Activated CD4-positive, alpha-beta memory T cell treated with anti-CD3 and anti-CD28 coated beads, Interleukin-2, amount 10 ng/mL, durations not matched to agents 7 days and 5 days (primary cell): ENCODE measurements at places on chromosomes 2 and 18.

DNA sequence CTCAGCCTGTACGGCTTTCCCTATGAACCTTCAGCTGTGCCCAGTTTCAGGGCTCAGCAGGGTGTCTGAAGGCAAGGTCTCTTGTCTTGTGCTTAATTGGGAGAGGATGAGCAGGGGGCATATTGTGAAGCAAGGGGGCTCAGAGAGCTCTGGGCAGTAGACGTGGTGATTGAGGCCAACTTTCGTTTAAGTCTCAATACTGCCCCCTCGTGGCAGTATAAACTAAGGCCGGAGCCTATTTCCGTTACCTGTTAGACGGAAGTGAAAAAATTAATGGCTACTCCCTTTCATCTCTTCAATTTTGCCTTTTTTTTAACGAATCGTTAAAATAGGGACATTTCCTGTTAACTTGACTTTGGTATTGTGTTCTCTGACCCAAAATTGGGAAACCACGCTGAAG is 193.4 kb downstream of the TDRD15 start:
- H3K27me3 ChIP-seq: no peaks in the 10 kb centered on the region
- no peak overlapping the region for H3K27ac ChIP-seq
- no peaks in the 10 kb centered on the region for H3K36me3 ChIP-seq
- H3K4me1 ChIP-seq: no peaks in the 10 kb centered on the region

GRCh38 chr2:31312898-31313297 is 78.9 kb downstream of the EHD3 start:
- H3K4me3 ChIP-seq: no peak overlapping the region
- peaks cover 13% of the 10 kb centered on the region for H3K4me1 ChIP-seq
- DNase-seq: no peak
- H3K27ac ChIP-seq: no peak overlapping the region
- no peaks in the 10 kb centered on the region for H3K36me3 ChIP-seq

DNA sequence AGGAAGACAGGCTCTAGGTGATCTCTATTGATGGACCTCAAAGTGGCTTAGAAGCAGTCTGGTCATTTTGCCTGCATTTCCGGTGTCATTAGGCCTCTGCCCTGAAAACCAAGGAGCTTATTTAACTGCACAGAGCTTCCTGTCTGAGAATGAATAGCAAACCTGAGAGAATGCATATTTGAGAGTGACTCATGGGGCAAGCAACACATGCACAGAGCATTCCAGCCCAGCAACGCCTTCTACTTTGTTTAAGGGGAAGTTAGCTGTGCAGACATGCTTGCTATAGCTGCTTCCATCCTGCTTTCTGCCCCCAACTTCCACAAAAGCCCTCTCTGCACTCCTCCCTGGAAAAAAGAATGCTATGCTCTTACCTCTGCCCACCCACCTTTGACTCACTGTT is 232.8 kb downstream of the GRB14 start:
- no peaks in the 10 kb centered on the region for H3K36me3 ChIP-seq
- no peak overlapping the region for H3K4me3 ChIP-seq
- no peaks in the 10 kb centered on the region for H3K27me3 ChIP-seq
- H3K27ac ChIP-seq: no peak overlapping the region
- H3K4me1 ChIP-seq: no peaks in the 10 kb centered on the region

GRCh38 chr18:57951117-57951796 is 92.8 kb upstream of the NEDD4L start:
- no peaks in the 10 kb centered on the region for H3K36me3 ChIP-seq
- H3K4me1 ChIP-seq: no peaks in the 10 kb centered on the region

DNA sequence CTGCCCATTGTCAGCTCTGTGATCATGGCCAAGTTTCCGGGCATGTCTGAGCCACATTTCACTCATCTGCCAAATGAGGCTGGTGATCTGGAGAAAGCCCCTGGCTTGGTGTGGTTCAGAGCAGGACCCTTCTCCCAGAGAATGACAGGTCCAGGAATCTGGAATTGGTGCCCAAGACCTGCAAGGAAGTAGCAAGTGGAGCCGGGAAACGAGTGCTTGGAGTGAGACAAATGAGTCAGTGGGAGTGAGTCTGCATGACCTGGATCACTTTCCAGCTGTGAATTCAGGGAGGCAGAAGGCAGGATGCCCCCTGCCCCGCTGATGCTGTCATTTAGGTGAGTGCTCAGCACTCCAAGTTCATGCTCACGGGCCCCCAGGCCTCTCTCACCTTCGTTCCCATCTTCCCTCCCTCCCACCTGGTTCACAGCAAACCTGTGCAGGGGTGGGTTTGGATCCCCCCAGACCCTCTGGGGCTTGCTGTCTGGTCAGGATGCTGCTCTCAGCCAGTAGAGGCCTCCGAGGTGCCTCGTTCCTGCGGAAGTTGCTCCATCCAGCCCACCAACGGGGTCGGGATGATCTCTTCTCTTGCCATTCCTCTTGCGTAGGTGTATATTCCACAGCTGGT is 104.4 kb downstream of the INHBB start:
- no peaks in the 10 kb centered on the region for H3K36me3 ChIP-seq
- H3K4me1 ChIP-seq: no peaks in the 10 kb centered on the region
- peaks cover 12% of the 10 kb centered on the region for H3K27me3 ChIP-seq
- no peak overlapping the region for H3K27ac ChIP-seq
- DNase-seq: no peak

- no peak for DNase-seq
- H3K27ac ChIP-seq: no peak overlapping the region
- no peaks in the 10 kb centered on the region for H3K27me3 ChIP-seq
- no peak overlapping the region for H3K4me3 ChIP-seq
- no peaks in the 10 kb centered on the region for H3K36me3 ChIP-seq
- no peaks in the 10 kb centered on the region for H3K4me1 ChIP-seq
These were observed 912.6 kb upstream of the FSHR start for GRCh38 chr2:50066873-50067272.

DNA sequence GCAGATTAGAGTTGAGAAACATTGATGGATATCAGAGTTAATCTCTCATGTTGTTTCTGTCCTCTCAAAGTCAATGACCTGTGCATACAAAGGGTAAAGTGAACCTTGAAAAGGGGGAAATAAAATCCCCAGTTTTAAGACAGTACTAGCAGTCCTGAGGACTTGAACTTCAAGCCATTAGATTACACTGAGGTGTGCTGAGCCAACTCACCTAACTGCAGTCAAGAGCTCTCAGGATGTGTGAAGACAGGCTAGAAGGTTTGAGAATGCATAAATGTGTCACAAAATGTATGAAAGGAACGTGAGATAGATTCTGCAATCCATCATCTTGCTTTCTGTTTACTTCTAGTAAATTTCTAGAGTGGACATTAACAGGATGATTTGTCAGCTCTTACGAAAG is 35.5 kb downstream of the DOCK10 start:
- H3K27ac ChIP-seq: no peak overlapping the region
- peaks cover 83% of the 10 kb centered on the region for H3K4me1 ChIP-seq
- H3K36me3 ChIP-seq: peaks cover 23% of the 10 kb centered on the region
- H3K4me3 ChIP-seq: no peak overlapping the region

DNA sequence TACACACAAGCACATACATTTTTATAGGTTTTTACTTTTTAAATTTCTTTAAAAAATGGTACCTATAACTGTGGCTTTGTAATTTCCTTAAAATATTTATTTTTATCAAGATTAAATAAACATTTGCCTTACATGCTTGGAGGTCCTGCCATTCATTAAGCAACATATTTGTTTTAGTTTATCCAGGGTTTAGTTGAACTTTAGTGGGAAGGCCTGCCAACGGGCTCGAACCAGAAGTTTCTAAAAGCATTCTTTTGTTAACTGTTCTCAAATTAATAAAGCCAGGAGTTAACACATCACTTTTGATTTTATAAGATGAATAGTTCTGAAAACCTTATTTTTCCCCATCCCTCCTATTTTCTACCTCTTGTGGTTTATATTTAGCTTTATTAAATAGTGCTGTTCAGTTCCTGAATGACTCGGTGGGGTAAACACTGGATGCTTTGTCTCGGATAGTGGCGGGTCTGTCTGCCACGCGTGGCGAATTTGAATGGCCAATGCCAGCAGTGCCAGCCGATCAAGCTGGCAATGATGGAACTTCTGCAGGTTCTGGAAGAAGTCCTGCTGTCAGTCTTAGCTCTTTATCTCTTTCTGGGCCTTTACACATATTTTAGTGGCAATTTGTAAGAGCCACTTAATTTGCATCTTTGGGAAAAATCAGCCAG is 32.2 kb downstream of the SH3YL1 start:
- no peak for DNase-seq
- no peak overlapping the region for H3K27ac ChIP-seq
- H3K4me1 ChIP-seq: peaks cover 2% of the 10 kb centered on the region
- H3K4me3 ChIP-seq: no peak overlapping the region
- peaks cover 3% of the 10 kb centered on the region for H3K36me3 ChIP-seq
- H3K27me3 ChIP-seq: no peaks in the 10 kb centered on the region

- H3K4me1 ChIP-seq: no peaks in the 10 kb centered on the region
- H3K27ac ChIP-seq: no peak overlapping the region
- H3K4me3 ChIP-seq: no peak overlapping the region
- H3K36me3 ChIP-seq: no peaks in the 10 kb centered on the region
These were observed 182.7 kb upstream of the GLI2 start for GRCh38 chr2:120552800-120553481.

GRCh38 chr18:3814816-3815215 is 364.8 kb downstream of the TGIF1 start:
- H3K4me1 ChIP-seq: no peaks in the 10 kb centered on the region
- no peak for DNase-seq
- H3K36me3 ChIP-seq: no peaks in the 10 kb centered on the region

DNA sequence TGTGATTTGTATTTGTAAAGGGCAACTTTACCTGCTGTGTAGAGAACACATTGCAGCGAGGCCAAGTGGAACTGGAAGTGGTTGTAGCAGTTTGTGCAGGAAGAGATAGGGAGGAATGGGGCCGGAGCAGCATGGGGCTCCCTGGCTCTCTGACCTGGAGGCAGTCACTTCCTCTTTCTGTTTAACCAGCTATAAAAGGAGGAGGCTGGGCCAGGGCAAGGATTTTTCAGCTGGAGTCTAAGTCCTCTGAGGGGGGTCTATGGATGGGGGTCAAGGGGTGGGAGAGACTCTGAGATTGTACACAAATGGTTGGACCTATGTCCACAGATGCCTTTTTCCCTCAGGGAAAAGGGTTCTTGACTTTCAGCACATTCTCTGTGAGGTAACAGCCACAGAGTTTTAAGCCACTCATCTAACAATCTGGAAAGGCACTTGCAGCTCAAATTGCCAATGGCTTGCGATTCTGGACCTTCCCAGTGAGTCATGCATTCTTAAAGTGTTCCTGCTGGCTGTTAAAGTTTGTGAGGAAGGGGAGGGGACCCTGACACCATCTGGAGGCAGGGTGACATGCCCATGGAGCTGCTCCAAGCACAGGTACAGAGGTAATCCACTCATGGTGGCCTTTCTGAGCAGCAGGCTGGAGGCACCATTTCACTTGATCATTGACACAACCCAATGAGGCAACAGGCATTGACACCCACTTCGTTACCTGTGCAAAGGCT is 347.0 kb downstream of the CYRIA start:
- no peak for DNase-seq
- no peaks in the 10 kb centered on the region for H3K4me1 ChIP-seq
- H3K4me3 ChIP-seq: no peak overlapping the region

DNA sequence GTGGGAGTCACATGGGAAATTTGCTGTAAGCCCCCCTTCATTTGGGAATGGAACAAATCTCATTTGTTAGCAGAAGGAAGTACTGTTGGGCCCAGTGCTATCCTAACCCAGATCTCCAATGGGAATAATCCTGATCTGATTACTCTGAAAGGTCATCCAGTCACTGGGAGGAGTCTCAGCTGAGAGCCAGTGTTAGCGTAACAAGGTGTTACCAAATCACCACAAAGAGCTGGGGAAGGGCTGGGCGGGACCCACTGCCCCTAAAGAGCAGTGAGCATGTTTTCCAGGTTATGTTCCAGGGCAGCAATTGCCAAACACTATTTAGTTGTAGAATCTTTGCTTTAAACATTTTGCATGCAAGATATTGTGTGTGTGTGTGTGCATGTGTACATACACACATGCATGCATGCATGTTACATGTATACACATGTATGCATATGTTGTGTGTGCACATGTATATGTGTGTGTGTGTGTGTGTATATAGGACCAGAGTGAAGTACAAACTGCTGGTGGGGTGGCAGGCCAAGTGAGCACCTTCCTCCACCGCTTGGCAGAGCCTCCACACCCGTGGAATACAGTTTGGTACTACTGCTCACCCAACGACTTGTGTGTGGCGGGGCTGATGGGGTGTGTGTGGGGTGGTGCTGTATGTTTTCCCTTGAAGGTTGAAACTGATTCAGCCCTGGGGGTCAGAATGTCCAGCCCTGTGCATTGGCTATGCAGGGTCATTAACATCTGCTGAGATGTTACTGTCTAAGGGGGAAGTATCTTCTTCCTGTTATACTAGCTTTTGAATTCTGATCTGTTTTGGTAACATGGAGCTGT is 15.2 kb downstream of the INPP5D start:
- peaks cover 47% of the 10 kb centered on the region for H3K4me1 ChIP-seq
- H3K27ac ChIP-seq: no peak overlapping the region
- H3K36me3 ChIP-seq: peaks cover 41% of the 10 kb centered on the region
- H3K4me3 ChIP-seq: no peak overlapping the region
- peak; percentile 22 for DNase-seq
- no peaks in the 10 kb centered on the region for H3K27me3 ChIP-seq

GRCh38 chr2:145822892-145823534 is 1303.1 kb upstream of the ZEB2 start:
- H3K4me3 ChIP-seq: no peak overlapping the region
- no peaks in the 10 kb centered on the region for H3K36me3 ChIP-seq
- no peaks in the 10 kb centered on the region for H3K4me1 ChIP-seq
- no peak overlapping the region for H3K27ac ChIP-seq
- DNase-seq: no peak
- no peaks in the 10 kb centered on the region for H3K27me3 ChIP-seq

DNA sequence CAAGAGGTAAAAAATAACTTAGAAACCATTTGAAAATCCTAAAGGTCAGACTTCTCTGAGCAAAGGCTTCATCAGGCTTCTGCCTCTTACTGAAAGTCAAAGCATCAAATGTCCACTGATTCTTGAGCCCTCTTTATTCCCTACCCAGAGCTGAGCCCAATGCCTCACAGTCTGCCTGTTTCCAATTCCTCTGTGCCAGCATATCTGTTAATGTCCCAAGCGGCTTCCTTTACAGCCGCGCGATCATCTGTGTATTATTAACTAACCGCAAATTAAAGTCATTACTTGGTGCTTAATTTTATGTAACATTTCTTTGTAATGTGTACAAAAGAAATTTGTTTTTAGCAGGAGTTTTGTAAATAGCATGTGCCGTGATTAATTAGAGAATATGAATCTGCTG is 418.8 kb upstream of the HNRNPA3 start:
- H3K27ac ChIP-seq: no peak overlapping the region
- no peak overlapping the region for H3K4me3 ChIP-seq
- no peaks in the 10 kb centered on the region for H3K4me1 ChIP-seq
- H3K27me3 ChIP-seq: peaks cover 9% of the 10 kb centered on the region
- H3K36me3 ChIP-seq: no peaks in the 10 kb centered on the region
- DNase-seq: no peak
